ENCODE measurements at places on chromosomes 6 and 20. TPM values are rescaled to one million over a fixed set of nuclear protein-coding genes. Genes with fewer than 3 reads are reported as not detected.
A peak's percentile ranks its signal among the peaks of the same experiment; 100 is the strongest.

DNA sequence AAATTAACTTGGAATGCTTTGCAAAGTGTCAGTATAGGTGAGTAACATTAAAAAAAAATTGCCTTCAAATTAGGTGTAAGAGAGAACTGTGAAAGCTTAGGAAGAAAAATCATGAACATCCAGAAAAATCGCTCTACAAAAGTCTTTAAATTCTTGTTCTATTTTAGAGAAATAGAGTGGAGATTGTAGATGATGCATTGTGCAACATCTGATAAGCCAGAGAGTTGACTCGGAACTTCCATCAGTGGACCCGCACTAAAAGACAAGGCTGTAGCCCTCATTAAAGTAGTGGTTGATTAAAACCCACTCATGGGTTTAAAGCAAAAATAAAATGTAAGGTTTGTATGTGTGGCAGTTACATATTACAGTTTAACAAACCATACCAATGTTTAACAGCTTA is 35.8 kb downstream of the MAP3K4 start:
- DNase-seq = no peak

DNA sequence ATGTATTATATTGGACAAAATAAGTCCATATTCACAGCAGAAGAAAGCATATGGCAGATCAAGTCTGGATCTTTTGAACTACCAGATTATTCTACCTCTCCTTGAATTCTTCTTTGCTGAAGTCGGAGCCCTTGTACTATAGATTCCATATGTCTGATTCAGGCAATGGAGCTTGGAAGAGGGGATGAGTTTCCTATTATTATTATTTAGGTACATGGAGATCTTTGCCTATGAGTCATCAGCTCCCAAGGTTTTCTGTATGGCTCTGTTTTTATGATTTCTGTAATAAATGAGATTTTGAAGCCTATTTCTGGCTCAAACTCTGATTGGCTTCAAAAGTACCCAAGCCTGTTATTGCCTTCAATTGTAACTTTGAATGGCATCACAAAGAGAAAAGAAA is 72.0 kb downstream of the OPRM1 start:
- DNase-seq = no peak

GRCh38 chr6:154847318-154847717 is 114.1 kb downstream of the SCAF8 start:
- no peak for DNase-seq

- no peak for DNase-seq
Measured at GRCh38 chr6:41656002-41656691, 17.9 kb downstream of the MDFI start.

- DNase-seq = no peak
Measured at GRCh38 chr20:4490606-4491280, 231.0 kb upstream of the PRND start.

GRCh38 chr6:46234156-46234556 is 63.4 kb upstream of the ENPP5 start:
- DNase-seq = no peak

- no peak for DNase-seq
Measured at GRCh38 chr6:40436685-40437604, 150.2 kb downstream of the LRFN2 start.

- DNase-seq = no peak
Measured at GRCh38 chr20:15406072-15406471, 1068.7 kb upstream of the FLRT3 start.

GRCh38 chr20:37749218-37749617 is 55.4 kb downstream of the CTNNBL1 start:
- DNase-seq = no peak

- no peak for DNase-seq
Measured at GRCh38 chr20:9808166-9808565, 30.7 kb downstream of the PAK5 start.

DNA sequence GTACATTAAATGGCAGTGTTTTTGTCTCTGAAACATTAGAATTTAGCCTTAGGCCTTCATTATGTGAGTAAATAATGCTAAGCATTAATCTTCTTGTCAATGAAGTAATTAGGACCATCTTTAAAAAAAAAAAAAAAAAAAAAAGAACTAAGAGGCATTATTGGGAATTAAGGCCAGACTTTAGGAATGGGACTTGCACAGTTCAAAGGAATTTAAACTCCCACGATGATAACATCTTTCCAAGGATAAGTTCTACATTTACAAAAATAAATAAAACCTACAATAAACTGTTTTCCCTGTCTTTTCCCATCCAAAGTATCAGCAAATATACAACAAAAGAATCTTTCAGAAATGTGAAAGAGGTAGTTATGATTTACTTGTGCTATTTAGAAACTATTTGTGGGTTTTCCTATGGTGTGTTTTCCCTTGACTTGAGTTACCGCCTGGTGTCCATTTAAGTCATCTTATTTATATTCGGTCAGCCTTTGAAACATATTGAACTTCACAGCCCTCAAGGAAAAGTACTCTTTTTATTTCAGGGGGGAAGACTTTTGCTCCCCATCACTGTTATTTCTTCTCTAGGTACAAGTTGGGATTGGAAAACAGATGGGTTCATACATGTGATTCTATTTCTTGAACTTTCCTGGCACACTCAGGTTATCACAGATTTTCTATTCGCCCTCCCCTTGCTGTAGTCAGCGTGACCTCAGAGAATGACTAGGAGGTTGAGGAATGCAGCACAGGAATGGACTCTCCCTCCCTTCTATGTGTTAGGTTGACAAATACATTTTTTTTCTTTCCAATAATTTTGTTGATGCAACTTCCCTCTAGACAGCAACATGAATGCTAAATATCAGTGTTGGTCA is 13.6 kb downstream of the STMND1 start:
- no peak for DNase-seq

DNA sequence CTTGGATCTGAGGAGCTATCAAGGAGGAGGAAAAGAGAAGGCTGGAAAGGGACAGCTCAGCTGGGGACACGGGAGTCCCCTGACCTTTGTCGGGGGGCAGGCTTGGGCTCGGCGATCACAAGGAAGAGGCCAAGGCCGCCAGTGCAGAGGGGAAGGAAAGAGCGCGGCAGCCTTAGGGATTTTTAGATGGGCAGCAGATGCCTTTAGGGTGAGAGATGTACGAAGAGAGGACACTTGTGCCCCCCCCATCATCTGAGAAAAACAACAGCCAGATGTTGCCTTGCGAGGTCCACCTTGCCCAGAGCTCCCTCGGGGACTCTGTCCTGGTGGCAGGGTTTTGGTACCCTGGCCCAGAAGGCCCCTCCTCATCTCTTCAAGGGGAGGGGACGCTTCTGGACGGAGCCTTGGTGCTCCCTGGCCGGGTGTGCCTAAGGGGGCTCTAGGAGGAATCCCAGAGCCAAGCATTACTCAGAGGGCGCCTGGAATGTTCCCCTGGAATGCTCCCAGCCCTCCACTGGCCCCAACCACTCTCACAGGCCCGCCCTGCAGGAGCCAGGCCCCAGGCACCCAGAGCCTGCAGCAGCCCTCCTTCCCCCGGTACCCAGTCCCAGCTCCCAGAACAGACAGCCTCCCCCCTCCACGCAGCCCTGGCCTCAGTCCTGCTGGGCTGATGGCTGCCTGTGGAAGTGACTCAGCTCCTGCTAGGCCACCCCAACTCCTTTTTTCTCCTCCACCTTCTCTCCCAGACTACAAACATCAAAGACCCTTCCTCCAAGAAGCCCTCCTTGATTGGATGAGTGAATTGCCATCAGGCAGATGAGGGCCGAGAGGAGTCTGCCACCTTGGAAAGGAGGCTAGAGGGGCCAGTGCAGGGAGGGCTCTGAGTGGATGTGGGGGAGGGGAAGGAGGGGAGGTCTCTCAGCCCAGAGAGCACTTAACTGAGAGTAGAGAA is 1.8 kb downstream of the ADAM33 start:
- no peak for DNase-seq

- no peak for DNase-seq
Measured at GRCh38 chr6:14896475-14896874, 349.4 kb upstream of the JARID2 start.

DNA sequence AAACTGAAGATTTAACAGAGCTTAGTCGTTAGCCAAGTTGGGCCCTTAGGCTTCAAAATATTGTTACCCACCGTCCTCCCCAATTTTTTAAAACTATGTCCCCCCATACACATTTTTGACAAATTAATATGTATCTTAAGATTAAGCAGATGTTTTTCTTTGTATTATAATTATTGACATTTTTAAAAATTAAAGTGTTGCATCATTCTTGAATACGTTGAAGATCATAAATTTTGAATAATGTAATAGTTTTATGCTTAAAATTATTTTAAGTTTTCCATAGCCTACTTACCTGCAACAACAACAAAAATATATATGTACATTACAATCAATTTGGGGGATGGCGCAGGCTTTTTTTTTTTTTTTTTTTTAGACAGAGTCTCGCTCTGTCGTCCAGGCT is 8.2 kb upstream of the PRSS16 start:
- no peak for DNase-seq

GRCh38 chr6:162963861-162964260 is 236.1 kb downstream of the PACRG start:
- DNase-seq = no peak

- DNase-seq = no peak
Measured at GRCh38 chr6:44966449-44967092, 361.6 kb upstream of the RUNX2 start.

DNA sequence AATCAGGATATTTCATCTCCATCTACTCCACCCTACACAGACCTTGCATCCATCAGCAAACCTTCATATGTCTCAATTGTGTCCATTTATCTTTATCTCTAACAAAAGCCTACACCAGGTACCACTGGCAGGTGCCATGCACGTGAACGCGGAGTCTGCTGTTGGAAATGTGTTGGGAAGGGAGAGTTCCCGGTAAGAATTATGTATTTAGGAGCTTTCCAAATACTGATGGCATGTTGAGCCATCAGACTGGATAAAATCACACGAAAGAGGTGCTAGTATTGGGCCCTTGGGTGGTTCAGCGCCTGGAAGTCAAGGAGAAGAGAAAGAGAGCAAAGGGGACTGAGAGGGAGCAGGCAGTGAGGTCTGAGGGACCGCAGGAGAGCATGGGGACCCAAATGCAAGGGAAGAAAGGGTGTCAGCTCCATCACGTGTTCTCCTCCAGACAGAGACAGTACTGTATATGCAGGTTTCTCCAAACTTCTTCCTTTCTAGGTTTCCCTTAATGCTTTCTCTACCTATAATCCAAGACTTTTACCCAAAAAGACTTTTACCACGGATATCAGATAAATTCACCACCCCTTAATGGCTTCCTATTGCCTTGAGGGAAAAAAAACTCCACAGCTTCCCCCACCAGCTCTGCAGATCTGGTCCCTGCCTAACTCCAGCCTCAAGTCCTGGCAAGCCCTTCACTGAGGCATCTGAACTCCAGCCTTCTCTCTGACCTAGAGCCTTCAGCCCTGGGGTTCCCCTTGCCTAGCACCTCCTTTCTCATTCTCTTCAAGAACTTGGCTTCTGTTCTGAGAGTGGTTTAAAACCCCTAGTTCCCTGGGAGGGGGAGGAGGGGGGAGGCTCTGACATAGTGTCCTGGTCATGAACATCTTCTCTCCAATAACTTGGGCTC is 4.8 kb upstream of the ZNF217 start:
- peak; percentile 63 for DNase-seq

- no peak for DNase-seq
Measured at GRCh38 chr6:170311696-170312095, 5.1 kb downstream of the FAM120B start.

DNA sequence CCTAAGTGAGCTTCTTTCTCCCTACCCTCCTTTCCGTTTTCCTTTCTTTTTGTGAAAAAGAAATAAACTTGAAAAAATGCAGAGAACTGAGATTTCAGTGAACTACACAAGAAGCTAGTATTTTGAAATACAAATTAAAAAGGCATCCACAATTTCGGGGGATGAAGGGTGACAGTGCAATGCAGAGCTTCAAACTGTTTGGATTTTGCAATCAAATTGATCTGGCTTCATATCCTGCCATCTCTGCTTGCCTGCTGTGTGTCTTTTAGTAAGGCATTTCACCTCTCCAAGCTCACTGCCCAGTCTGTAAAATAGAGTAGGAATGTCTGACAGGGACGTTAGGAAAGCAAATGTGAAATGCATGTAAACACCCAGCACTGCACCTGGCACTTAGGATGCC is 258.0 kb downstream of the HACE1 start:
- no peak for DNase-seq

DNA sequence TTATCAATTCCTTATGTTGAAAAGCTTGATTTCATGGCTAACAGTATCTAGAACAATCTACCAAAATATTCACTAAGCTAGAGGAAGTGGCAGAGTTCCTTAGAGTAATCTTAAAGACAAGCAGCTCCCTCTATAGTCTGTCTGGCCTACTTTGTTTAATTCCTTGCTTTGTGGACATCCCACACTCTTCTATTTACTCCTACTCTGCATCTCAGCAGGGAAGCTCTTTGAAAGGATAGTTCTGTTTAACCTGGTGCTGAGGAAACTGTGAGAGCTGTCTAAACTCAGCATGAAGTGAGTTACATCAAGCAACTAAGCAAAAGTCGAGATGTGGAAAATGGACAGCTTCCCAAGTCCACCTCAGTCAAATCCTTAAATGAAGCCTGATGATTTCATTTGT is 4.3 kb downstream of the REV3L start:
- no peak for DNase-seq

DNA sequence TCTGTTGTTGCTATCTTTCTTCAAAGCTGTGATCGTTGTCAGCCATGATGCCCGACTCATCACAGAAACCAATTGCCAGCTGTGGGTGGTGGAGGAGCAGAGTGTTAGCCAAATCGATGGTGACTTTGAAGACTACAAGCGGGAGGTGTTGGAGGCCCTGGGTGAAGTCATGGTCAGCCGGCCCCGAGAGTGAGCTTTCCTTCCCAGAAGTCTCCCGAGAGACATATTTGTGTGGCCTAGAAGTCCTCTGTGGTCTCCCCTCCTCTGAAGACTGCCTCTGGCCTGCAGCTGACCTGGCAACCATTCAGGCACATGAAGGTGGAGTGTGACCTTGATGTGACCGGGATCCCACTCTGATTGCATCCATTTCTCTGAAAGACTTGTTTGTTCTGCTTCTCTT is 19.3 kb downstream of the ABCF1 start:
- DNase-seq = no peak

DNA sequence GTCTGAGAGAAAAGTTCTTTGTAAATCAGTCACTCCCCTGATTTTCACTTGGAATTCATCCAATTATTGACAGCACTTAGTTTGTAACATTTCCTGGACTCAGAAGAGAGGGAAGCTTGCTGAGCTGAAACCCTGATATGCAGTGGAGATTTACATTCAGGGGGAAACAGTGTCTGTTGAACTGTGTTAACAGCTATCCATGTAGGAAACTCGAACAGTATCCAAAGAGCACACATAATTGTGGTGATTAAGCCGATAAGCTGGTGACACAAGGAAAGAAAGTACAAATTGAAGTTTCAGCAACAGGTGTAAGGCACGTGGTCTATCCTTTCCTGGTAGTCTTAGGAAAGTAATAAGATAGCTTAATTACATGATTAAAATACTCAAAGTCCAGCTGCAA is 78.1 kb upstream of the FLRT3 start:
- no peak for DNase-seq

- DNase-seq = no peak
Measured at GRCh38 chr6:37258405-37259105, 611 bp upstream of the TMEM217 start.

Gene MRPL2
- 91.0 TPM for total RNA-seq

Gene RIPOR2
- total RNA-seq = 64.5 TPM

Gene GJA1
- not detected for total RNA-seq

Gene ATRN
- total RNA-seq = 7.8 TPM

Gene VSTM2L
- total RNA-seq = not detected

Gene CITED2
- 52.1 TPM for total RNA-seq

Gene DPPA5
- not detected for total RNA-seq

Gene AVP
- not detected for total RNA-seq

Gene TAAR8
- total RNA-seq = not detected

Gene SLC17A2
- not detected for total RNA-seq

Gene BPIFB2
- not detected for total RNA-seq

Gene PTCRA
- total RNA-seq = not detected

Gene WFDC12
- not detected for total RNA-seq

Data from activated CD4-positive, alpha-beta memory T cell treated with anti-CD3 and anti-CD28 coated beads for 36 hours (primary cell).